Stimulated activated CD4-positive, alpha-beta T cell treated with anti-CD3 and anti-CD28 coated beads, Interleukin-1b, Interleukin-23, amount 100 ng/mL, for 1 hour (primary cell): ENCODE measurements at places on chromosomes 5 and 9.

- DNase-seq = no peak
These were observed 210.5 kb downstream of the CSNK1G3 start for GRCh38 chr5:123722451-123722850.

DNA sequence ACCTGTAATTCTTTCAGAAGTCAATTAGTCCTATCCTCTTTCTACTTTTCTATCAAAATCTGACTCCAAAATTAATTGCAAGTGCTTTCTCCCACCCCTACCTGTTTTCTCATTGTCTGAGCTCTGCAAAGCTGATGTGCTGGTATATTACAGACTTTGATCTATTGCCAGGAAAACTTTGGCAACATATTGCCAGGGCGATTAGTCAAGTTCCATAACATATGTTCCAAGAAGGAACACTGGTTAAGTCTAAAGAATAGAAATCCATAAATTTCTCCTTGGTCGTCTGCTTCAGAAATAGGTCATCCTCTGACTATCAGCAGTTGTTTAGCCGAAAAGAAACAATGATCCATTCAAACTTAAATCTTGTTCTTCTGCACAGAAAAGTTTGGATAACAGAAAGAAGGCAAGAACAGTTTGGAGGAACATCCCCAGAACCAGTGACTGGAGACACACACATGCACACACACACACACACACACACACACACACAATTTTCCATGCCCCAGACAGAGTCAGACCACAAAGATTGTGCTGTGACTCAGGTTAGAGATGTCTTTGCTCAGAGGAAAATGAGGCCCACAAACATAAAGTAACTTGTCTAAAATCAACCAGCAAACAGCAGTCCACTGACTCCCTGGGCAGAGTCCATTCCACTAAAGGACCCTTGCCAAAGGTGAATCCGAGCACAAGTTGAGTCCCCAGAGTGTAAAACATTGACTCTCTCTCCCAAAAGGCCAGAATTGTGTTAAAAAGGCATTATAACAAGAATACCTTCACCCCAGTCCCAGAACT lies 202.1 kb downstream of the DEPDC1B start:
- DNase-seq = no peak

GRCh38 chr5:156339139-156339841 lies 12.3 kb downstream of the SGCD start:
- no peak for DNase-seq

DNA sequence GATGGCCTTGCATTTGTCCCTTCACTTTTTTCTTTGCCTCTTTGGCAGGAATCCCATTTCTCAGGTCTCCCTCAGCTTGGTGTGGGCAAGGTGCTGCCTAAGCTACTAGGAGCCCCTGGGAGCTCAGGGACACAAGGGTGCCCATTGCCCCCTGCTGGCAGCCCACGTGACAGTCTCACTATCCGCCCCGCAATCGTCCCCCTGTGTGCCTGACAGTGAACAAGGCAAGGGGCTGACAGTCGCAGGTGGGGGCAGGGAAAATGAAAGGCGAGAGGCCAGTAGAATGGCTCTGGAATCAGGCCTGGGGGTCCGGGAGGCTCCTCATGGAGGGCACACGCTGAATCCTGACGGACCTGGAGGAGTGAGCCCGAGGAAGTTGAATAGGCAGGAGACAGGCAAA lies 2.0 kb upstream of the PCDH12 start:
- no peak for DNase-seq

DNA sequence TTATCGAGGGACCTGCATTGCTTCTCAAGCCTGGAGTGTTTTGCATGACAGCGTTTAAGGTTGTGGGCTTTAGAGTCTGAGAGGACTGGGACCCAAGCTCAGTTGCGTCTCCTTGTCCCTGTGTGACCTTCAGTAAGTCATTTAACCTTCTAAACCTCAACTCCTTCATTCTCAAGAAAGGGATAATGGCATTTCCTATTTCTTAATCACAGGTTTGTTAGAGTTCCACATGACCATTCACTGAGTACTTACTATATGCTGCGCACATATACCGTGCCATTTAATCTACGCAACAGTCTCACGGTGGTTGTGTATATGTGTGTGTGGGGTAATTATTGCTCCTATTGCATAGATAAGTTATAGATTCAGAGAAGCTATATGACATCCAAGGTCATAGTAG lies 76.3 kb downstream of the MACROH2A1 start:
- DNase-seq = no peak

- DNase-seq = no peak
These were observed 2.3 kb downstream of the SMIM3 start for GRCh38 chr5:150780816-150781221.
